NCI-H446 treated with DMSO at 0.1 percent for 48 hours (cell line): ENCODE measurements at places on chromosomes 1 and 21.

GRCh38 chr1:2554621-2555387, 1.4 kb upstream of the TNFRSF14 start:
- no peak for DNase-seq

GRCh38 chr1:153563991-153564390, 1.7 kb downstream of the S100A2 start:
- DNase-seq = no peak

DNA sequence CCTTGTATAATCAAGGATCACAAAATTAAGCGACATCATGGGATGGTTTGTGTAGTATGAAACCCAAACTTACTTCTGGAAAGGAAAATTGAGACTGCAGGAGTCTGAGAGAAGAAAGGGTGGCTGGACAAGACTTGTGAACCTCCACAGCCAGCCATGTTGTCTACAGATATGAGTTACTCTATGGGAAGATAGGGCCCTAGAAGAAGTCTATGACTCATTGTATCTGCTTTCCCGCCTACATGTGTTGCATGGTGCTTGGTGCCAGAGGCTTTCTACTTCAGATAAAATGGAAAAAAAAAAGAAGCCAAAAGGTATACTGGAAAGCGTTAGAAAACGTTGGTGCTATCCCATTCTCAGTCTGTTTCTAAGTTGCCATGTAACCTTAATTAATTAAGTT, 18.7 kb upstream of the OR6N2 start:
- DNase-seq = no peak

- DNase-seq = peak; percentile 69
Observed at GRCh38 chr1:39896909-39897685, 4.6 kb downstream of the MYCL start.

DNA sequence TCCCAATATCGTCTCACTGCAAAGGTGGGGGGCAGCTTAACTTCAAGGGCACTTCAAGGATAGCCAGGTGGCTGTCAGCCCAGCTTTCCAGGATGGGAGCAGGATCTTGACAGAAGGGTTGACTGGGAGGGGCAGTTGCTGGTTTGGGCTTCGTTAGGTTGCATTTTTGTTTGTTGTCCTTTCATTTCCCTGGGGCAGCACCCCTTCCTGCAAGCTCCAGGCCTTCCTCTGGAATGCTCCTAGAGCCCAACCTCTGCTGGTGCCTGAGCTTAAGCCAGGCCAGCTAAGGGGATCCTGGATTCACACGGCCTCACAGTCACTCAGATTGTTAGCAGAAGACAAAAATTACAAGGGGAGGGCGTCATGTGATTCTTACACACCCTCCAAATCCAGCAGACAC, 4.1 kb upstream of the OLIG2 start:
- no peak for DNase-seq

GRCh38 chr1:237864338-237865244, 26.1 kb downstream of the ZP4 start:
- no peak for DNase-seq

DNA sequence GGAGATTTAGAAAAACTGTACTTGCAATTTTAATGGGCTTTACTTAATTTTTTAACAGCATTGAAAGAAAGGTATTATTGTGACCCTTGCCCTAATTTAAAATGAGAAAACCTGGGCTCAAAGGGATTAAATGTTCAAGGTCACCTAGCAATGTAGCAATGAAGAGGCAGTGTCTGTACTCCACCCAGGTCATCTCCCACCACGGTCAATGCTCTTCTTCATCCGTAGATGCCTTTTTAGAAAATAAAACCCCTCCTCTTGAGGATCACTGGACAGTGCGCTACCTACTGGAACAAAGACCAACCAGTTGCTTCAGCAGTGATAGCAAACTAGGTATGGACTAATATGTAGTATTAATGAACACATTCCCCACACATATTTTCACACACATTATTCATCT, 29.8 kb upstream of the HAO2 start:
- DNase-seq = no peak

DNA sequence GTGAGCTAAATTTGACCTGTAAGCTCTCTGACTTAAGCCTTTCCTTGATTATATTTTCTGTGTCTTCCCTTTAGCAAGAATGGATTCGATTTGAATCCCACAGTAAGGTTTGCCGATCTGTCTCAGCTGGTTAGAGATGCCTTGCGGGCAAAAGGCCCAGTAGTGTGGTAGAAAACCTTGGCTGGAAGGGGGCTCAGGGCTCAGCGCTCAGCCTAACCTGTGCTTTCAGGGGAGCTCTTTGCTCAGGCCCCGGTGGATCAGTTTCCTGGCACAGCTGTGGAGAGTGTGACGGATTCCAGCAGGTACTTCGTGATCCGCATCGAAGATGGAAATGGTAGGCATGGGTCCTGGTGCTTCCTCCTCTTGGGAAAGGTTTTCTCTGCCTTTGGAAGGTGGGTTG, 7.1 kb downstream of the NECAP2 start:
- no peak for DNase-seq

- no peak for DNase-seq
Observed at GRCh38 chr1:209318181-209319056, 265.1 kb upstream of the CAMK1G start.

DNA sequence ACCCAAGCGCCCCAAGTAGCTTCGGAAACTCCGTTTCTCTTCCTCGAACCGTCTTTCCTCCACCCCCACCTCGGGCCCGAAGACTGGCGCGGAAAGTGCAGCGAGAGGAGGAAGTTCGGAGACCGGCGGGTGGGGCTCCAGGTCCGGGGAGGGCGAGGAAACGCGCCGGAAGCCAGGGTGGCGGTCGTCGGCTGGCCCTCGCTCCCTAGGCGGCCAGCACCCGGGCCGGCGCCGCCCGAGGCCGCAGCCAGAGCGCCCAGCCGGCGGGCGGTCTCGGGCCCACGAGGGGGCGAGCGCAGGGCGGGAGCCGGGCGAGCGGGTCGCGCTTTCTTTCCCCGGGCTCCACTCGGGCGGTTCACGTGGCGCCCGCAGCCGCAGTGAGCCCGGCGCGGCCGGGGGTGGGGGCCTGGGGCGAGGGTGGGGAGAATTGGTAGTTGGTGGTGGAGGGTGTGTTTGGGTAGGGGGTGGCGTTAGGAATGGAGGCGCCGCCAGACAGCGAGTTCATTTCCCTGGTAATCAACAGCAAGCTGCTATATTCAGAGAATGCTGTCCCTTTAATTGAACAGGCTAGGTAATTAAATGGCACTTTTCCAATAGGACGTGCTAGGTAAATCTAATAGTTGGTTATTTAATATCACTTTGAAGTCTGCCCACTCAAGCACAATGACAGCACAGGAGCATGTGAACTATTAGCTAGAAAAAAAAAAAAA, 6.7 kb downstream of the LMO4 start:
- peak; percentile 51 for DNase-seq

- DNase-seq = no peak
Observed at GRCh38 chr1:41954533-41954944, 35.8 kb upstream of the HIVEP3 start.

DNA sequence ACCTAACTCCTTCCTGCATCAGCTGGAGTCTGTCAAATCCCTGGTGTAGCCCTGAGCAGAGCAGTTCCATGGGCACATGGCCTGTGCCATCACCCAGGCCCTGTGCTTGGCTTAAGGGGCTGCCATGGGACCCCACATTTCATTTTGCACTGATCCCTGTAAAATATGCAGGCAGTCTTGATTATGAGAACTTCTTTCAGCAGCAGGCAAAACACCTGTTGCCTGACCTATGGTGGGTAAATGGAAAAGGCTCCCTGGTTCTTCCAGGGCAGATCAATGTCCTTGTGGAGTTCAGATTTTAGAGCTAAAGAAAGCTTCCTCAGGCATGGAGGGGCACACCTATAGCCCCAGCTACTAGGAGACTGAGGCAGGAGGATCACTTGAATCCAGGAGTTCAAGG, 44.2 kb downstream of the HSD3B1 start:
- no peak for DNase-seq

GRCh38 chr1:2009101-2010053, 5.8 kb upstream of the CFAP74 start:
- DNase-seq = no peak

- no peak for DNase-seq
Observed at GRCh38 chr1:170218257-170218650, 72.5 kb downstream of the NTMT2 start.

GRCh38 chr1:83810144-83810543, 188.8 kb downstream of the TTLL7 start:
- DNase-seq = no peak

GRCh38 chr1:30190511-30191153, 532.8 kb downstream of the MATN1 start:
- DNase-seq = no peak

GRCh38 chr21:33315946-33316710, 8.6 kb upstream of the IFNAR1 start:
- DNase-seq = no peak

GRCh38 chr1:79852004-79852403, 845.5 kb upstream of the ADGRL4 start:
- DNase-seq = no peak

GRCh38 chr1:245046315-245046714, 108.5 kb upstream of the KIF26B start:
- no peak for DNase-seq

DNA sequence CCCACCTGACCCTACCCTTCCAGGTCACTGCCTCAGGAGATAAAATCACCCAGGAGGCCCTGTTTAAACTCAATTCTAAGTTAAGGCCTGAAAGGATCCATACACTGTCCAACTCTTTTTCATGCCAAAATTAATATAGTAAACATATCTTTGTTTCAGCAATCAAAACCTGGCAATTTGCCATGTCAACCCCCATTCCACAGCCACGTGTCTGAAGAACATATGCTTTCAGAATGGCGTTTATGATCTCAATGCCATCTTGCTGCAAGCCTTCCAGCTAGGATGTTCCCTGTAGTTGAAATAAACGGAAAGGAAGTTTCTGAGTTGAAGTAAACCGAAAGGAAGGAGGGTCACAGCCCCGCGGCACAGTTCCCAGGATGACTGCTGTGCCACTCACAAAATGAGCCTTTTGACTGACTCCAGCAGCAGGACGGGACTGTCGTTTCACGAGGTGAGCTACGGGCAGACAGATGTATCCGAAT, 472.0 kb downstream of the SMYD3 start:
- DNase-seq = no peak

GRCh38 chr1:6028042-6028850, 17.4 kb upstream of the KCNAB2 start:
- no peak for DNase-seq

GRCh38 chr1:36771240-36771639, 263.1 kb downstream of the GRIK3 start:
- DNase-seq = no peak

GRCh38 chr1:226665505-226666163, 73.4 kb downstream of the ITPKB start:
- no peak for DNase-seq
